ENCODE measurements at places on chromosomes 2 and 18.

GRCh38 chr18:34033968-34034367 lies 190.7 kb downstream of the NOL4 start:
- DNase-seq, result no peak

DNA sequence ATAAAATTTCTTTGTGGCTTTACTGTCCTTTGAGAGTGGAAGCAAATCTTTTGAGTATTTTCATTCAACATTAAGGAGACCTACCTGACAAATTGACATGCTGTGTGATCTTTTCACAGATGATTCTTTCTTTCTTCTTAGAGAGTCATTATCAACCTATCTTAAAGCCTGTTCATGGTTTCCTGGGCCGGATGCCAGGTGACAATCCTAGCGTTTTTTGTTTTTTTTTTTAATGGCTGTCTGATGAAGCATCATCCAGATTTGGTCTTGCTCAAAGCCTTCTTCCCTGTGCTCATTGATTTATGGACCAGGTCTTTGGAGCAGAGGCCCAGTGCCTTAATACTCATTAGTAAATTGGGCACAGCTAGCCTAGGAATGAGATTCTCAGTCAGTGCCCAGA lies 9.8 kb upstream of the MGAT5 start:
- DNase-seq, result no peak

- no peak for DNase-seq
These were observed 45.4 kb downstream of the GORASP2 start for GRCh38 chr2:170974304-170974993.

- DNase-seq, result no peak
These were observed 880.7 kb downstream of the SUCLG1 start for GRCh38 chr2:83578405-83578804.

DNA sequence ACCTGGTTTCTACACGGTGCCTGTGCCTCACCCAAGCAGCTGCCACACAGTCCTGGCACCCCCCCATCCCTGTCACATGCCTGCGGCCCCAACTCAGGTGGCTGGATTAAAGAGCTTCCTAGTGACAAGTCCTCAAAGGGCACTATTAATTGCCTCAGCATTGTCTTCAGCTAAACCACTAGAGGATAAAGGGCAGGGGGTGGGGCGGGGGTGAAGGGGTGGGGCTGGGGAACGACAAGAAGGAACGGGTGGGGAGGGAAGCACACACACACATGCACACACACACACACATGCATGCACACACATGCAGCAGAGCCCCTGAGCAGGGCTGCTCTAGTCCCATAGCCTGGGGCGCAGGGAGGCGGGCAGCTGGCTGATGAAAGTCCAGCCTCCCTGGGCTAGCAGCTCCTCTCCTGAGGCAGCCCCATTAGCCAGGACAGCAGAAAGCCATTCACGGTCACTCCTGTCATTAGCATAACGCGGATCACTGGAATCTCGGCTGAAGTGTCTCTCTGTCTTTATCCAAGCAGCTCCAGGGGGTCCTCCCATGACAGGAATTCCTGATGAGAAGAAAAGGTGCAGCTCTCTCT lies 7.4 kb upstream of the TEX261 start:
- no peak for DNase-seq

GRCh38 chr2:98907966-98908905 lies 27.8 kb downstream of the CRACDL start:
- DNase-seq, result no peak

DNA sequence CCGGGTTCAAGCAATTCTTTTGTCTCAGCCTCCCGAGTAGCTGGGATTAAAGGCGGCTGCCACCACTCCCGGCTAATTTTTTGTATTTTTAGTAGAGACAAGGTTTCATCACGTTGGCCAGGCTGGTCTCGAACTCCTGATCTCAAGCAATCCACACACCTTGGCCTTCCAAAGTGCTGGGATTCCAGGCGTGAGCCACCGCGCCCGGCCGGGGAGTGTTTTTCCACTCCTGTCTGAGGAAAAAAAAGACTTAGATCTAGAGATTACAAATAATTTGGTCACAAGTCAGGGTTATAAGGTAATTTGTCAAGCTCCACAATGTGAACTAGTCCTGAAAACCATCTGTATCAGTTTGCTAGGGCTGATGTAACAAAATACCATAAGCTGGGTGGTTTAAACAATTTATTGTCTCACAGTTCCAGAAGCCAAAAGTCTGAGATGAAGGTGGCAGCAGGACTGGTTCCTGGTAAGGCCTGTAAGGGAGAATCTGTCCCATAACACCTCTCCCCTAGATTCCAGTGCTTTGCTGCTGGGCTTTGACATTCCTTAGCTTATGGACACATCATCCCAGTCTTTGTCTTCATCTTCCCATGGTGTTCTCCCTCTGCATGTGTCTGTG lies 40.7 kb upstream of the SP3 start:
- no peak for DNase-seq

GRCh38 chr2:20551945-20552328 lies 99.0 kb downstream of the HS1BP3 start:
- no peak for DNase-seq

- DNase-seq, result no peak
These were observed 13.1 kb downstream of the PPP3R1 start for GRCh38 chr2:68238955-68239822.

GRCh38 chr18:54019641-54020040 lies 204.8 kb downstream of the MBD2 start:
- no peak for DNase-seq

DNA sequence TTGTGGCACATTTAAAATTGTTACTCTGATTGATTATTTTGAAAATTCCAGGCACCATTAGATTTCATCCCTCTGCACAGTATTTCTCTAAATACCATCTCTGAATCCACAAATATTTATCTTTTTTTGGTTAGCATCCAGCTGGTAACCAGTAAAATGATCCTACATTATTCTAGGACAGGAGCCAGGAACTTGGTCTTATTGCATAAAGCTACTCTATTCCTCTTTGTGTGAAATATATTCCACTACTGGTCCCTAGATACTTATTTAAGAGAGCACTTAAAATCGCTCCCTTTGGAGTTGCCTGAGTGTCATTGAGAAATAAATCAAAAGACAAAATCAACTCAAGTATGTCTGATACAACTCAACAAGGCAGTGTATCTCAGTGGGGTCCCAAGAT lies 7.4 kb upstream of the MBOAT2 start:
- no peak for DNase-seq

DNA sequence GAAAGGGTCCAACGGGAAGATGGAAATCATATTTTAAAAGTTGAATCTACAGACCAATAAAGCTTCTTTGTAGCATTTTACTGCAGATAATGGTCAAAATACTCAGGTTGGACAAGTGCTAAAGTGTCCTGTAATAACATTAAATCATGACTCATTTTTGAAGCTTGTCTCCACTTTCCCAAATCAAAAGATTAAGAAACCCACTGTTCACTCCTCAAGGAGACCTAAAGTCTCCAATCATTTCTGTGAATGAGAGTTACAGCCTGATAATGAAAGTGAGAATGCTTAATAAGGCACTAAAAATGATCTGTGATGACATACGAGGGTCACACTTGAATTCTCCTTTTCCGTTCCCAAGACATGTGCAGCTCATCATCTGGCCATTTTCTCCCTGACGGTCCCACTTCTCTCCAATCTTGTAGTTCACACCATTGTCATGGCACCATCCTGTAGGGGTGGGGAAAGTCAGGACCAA lies 53.4 kb downstream of the ATIC start:
- no peak for DNase-seq

DNA sequence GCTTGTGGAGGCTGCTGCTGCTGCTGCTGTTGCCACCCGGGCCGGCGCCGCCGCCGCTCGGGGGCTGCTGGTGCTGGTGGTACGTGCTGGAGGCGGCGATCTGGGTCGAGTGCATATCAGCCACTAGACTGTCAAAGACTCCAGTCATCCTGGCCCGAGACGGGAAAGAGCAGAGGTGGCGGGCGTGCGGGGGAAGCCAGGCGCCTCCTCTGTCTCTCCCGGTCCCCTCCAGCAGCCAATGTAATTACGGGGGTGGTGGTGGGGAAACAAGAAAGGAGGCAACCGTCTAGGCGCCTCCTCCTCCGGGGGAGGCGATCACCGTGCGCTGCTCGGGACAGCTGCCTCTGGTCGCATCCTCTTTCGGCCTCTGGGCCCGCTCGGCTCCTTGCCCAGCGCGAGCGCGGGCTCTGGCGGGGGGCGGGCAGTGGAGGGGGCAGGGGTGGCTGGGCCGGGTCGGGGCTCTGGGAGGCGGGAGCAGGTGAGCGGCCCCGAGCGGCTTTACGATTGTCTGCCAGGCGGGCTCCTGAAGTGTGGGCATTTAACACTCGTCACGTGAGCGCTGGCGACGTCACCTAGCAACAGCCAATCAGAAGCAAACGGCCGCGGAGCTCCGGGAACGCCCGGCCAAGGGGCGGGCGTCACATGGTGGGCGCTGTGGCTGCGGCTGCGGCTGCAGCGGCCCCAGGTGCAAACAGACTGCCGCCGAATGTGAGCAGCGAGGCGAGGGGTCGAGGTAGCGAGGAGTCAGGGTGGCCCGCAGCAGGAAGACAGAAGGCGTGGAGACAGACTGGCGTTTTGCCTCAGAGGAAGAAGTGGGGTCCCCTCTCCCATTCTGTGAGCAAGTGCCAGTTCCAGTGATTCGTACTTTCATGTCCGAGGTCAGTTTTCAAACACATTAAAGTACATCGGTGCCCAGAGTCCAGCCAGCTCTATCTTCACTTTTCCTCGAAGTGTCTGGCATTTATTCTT lies at the start of gene DLX2:
TSS of gene DLX2 (minus strand) at position 510 of the 969 bp plus-strand sequence. CDS start at position 148, 362 bp downstream.
- DNase-seq, result no peak

DNA sequence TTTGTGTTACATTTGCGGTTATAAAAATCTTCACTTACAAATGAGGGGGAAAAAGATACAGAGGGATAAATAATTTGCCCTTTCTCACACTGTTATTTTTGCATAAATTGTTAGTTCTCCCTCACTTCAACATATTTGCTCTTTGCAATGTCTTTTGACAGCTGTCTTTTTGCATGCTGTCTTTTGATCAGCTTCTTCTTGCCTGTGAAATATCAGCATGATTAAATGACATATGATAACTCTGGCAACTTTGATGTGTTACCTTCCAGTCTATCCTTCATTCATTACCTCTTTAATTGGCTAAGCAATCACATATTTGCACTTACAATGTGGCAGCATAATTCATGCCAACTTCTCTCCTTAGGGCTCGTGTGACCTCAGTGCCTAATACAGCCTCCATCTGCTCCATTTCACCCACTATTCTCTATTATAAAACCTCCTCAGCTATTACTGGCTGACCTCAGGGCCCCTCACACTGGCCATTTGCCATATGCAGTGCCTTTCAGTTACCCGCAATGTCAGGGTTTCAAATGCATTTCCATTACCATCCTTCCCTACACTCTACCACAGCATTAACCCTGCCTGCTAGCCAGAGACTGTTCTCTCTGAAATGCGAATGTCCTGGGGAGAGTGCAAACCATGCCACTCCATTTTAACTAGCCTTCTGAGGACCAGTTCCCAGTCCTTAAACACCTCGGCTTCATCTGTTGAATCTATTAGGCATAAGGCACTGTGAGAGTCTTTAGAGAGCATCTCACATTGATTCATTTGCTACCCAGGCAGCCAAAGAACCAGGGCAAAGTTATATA lies 1056.6 kb upstream of the CHAC2 start:
- DNase-seq, result no peak

- no peak for DNase-seq
These were observed 184.8 kb downstream of the NCK2 start for GRCh38 chr2:105929516-105929915.

DNA sequence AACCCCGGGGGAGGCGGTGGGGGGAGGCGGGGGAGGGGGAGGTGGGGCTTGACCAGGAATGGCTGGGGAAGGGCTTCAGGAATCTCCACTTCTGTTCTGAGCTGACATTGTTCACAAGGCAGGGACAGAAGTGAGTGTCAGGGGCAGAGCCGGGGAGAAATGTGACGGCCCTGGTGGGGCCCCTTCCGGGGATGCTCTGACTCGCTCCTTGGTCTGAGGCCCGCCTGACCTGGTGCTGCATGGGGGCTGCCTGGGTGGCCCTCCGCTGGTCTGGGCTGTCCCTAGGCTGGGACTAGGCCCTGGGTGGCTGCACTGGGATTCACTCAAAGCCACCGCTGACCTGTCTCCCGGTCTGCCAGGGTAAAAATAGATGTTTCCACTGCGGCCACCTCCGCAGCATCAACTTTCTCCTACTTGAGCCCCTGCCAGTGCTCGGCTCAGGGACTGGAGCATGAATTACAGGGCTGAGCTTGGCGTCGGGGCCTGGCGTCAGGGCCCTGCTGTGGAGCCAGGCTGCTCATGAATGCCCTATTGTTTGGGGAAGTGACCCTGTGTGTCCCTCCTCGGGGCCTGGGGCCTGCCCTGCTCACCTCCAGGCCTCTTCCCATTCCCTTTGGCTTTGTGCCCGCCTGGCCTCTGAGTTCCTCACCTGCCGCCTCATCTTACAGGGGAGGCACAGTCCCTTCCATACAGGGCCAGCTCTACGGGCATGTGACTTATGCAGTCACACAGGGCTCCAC lies 247.5 kb downstream of the DYSF start:
- no peak for DNase-seq

- peak; percentile 47 for DNase-seq
These were observed 487.2 kb upstream of the GCFC2 start for GRCh38 chr2:76197842-76198448.

- DNase-seq, result no peak
These were observed 571.2 kb upstream of the ACVR2A start for GRCh38 chr2:147273628-147274027.

GRCh38 chr2:240142256-240142775 lies 1.9 kb upstream of the OTOS start:
- DNase-seq, result no peak

DNA sequence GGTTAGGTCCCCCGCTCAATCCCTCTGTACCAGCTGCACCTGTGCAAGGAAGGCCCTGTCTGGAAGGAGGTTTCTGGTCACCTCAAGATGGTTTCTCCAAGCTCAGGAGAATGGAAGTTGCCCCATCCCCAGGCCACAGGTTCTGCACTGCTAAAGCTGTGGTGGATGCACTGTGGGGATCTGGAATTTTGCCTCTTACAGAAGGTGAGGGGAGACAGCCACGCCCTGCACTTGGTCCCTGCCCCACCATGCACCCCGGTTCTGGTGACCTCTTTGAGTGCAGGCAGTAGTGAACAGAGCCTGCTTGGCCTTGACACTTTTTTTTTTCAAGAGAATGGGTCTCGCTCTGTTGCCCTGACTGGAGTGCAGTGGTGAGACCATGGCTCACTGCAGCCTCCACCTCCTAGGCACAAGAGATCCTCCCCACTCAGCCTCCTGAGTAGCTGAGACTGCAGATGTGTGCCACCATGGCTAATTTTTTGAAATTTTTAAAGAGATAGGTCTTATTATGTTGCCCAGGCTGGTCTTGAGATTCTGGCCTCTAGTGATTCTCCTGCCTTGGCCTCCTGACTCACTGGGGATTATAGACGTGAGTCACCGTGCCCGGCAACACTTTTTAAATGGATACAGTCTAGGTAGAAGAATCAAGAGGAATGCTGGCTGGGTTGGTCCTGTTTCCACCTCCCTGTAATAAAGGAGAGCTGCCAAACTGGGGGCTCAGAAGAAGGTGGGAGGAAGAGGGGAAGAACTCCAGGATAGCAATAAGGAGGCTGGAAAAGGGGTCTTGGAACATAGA lies 5.8 kb upstream of the NT5DC4 start:
- no peak for DNase-seq

- no peak for DNase-seq
These were observed 300.9 kb upstream of the SYT4 start for GRCh38 chr18:43578211-43578610.

All from epithelial cell of proximal tubule (primary cell).